ENCODE measurements at places on chromosomes 4 and X.

- no peak for DNase-seq
Measured at GRCh38 chr4:82614838-82615449, 53.2 kb upstream of the TMEM150C start.

DNA sequence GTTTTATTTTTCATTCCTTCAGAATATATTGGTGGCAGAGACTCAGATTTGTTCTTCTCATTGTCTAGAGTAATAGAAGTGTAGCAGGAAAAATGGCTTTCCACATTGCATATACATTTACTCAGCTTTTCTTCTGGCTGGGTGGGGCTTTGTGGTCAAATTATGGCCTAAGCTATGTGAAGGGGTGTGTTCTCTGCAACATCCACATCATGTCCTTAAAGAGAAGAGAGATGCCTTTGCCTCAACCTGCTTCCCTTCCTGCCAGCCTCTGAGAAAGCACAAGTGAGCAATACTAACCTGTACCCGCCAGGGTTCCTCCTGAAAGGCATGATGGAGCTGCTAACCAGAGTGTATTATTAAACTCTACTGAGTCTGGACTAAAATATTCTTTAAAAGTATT, 695.6 kb upstream of the FAM241A start:
- DNase-seq, result no peak

GRCh38 chr4:38145741-38146140, 185.5 kb downstream of the PTTG2 start:
- DNase-seq, result no peak

- DNase-seq, result peak; percentile 51
Measured at GRCh38 chr4:185079271-185079905, 61.1 kb downstream of the HELT start.

DNA sequence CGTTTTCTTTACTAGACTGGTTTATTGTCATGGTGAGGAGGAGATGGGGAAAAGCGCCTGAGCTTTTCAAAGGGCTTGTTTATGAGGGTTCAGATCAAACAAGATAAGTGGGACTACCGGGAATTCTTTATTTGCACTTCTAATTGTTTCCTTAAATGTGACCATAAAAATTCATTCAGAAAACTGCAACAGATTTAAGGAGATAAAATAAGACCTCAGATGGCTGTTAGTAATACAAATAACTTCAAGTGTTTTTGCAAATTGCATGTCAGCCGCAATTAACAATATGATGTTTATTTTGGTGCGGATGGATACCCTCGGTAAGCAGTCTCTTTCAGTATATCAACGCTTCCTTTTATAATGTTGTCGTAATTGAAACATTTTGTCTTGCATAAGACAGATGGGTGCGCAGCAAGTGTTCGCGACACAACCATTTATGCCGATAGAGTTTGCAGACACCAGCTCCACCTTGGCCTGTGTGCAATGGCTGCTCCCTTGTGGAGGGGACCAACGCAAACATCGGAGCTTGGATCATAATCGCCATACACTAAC, 151.0 kb downstream of the C4orf33 start:
- no peak for DNase-seq

DNA sequence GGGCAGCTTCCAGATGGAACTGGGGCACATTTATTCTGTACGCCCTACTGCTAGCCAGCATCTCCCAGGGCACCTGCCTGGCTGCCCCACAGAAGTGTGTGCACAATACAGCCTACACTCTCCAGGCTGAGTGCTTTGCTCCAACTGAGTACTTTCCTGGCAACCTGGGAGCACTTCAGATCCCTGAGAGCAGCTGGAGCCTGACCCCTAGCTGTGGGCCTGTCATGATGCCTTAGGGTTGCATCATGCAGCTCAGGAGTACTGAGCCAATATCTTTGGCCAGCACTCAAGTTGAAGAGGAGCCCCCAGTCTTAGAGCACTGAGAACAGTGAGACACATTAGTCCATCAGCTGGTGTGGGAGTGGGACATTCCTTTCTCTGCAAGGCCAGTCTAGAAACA, 321.9 kb downstream of the CFAP47 start:
- DNase-seq, result no peak

GRCh38 chrX:105302246-105302645, 81.8 kb upstream of the TEX13A start:
- no peak for DNase-seq

- DNase-seq, result no peak
Measured at GRCh38 chr4:10625131-10625530, 59.4 kb downstream of the CLNK start.

DNA sequence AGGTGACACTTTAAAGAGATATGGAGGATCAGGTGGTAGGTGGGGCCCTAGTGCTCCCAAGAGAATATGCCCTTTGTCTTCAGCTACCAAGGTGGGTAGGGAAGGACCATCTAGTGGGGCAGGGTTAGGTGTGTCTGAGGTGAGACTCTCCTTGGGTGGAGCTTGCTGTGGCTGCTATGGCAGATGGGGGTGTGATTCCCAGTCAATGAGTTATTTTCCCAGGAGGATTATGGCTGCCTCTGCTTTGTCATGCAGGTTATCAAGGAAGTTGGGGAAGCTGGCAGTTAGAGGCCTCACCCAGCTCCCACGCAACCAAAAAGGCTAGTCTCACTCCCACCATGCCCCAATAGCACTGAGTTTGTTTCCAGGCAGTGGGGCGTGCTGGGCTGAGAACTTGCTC, 18.0 kb upstream of the SPIN2A start:
- DNase-seq, result no peak

GRCh38 chr4:128452415-128452814, 164.8 kb upstream of the PGRMC2 start:
- DNase-seq, result no peak

GRCh38 chr4:74364652-74365491, at the start of gene EREG:
EREG (plus strand) TSS chr4:74365145; CDS start chr4:74365309, 164 bp downstream.
- no peak for DNase-seq

GRCh38 chr4:23881674-23882337, 8.0 kb downstream of the PPARGC1A start:
- peak; percentile 42 for DNase-seq

- DNase-seq, result no peak
Measured at GRCh38 chr4:7487502-7487901, 52.8 kb upstream of the PSAPL1 start.

GRCh38 chrX:129932821-129933321, 26.9 kb downstream of the UTP14A start:
- no peak for DNase-seq

GRCh38 chrX:104621781-104622180, 55.8 kb downstream of the IL1RAPL2 start:
- no peak for DNase-seq

GRCh38 chrX:121146059-121146628, 98.7 kb downstream of the GLUD2 start:
- DNase-seq, result no peak

DNA sequence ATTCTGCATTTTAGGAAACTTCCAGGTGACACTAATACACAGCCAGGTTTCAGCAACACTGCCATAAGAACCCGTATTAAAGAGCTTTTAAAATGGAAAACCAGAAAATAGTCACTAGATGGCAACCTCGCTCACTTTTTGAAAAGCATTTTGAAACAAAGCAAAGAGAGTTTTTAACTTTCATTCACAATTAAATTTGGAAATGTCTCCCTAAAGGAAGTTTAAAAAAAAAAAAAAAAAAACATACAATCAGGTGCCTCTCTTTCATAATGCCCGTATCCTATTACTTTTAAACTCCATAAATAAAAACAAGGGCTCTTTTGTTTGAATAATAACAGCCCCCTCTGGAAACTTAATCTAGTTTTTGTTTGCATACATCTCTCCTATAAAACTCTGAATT, 20.3 kb downstream of the MEPE start:
- peak; percentile 70 for DNase-seq

- DNase-seq, result peak; percentile 38
Measured at GRCh38 chrX:49919617-49920016, 2.8 kb upstream of the CLCN5 start.

- no peak for DNase-seq
Measured at GRCh38 chrX:47560179-47560933, 649 bp upstream of the ARAF start.

GRCh38 chrX:133815496-133815895, 169.9 kb downstream of the GPC3 start:
- DNase-seq, result no peak

DNA sequence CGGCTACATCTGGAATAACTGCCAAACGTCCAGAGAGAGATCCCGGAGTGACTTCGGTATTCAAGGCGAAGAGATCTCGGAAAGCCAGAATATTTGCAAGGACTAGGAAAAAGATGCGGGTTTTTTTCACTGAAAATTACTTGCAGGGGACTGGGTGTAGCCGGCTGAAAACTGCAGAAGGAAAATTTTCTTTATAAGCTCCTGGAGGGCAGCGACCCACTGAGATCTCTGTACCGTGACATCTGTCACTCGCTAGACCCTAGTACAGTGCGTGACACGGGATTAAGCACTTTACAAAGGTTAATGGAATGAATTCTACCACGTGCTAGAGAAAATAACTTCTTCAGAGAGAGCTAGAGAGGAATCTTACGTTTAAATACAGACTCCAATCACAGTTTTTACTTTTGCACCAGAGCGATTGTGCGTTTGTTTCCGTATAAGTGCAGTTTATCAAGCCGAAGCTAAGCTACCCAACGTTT, 1.1 kb upstream of the LCORL start:
- no peak for DNase-seq

DNA sequence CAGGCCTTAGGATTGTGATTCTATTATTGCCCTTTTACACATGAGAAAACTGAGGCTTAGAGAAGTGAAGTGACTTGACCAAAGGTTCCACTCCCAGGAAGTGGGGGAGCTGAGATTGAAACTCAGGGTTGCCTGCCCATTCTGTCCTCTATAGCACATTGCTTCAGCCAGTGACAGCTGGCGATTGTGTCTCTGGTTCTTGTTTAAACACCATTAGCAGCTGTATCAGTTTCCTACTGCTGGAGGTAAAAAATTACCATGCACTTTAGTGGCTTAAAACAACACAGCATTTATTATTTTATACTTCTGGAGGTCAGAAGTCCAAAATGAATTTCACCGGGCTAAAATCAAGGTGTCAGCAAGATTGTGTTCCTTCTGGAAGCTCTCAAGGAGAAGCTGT, 205.8 kb upstream of the MAMLD1 start:
- DNase-seq, result no peak
